ENCODE measurements at places on chromosomes 5 and 9. TPM values are rescaled to one million over a fixed set of nuclear protein-coding genes. Genes with fewer than 3 reads are reported as not detected.

Gene COL5A1
- 82.7 TPM for total RNA-seq

Gene SPATA31A3
- total RNA-seq, result not detected

Gene REEP2
- 7.7 TPM for total RNA-seq

Gene OR1Q1
- not detected for total RNA-seq

Gene CTNND2
- 2.5 TPM for total RNA-seq

Gene GRXCR2
- not detected for total RNA-seq

Gene TEX48
- not detected for total RNA-seq

Gene SLC45A2
- total RNA-seq, result not detected

Gene SUSD3
- 3.6 TPM for total RNA-seq

Gene EPB41L4B
- 2.5 TPM for total RNA-seq

Gene IFNA2
- total RNA-seq, result not detected

Gene ACER2
- 4.3 TPM for total RNA-seq

Gene EQTN
- not detected for total RNA-seq

Gene C9orf50
- total RNA-seq, result 1.2 TPM

Gene S1PR3
- total RNA-seq, result 10.4 TPM

Gene PGM5
- 547 TPM for total RNA-seq

Gene TMC1
- 1.5 TPM for total RNA-seq

Gene FGD3
- total RNA-seq, result 2.5 TPM

Gene TAF1L
- total RNA-seq, result not detected

Gene NEUROG1
- not detected for total RNA-seq

Gene NR2F1-AS1
- 6.7 TPM for total RNA-seq

Gene IL7R
- total RNA-seq, result 2.1 TPM

Gene PTTG1
- total RNA-seq, result 11.9 TPM

Gene DNAJC21
- total RNA-seq, result 42.5 TPM

Gene FBP1
- 8.2 TPM for total RNA-seq

Gene ENTREP1
- 3.6 TPM for total RNA-seq

Gene ANKRD18B
- total RNA-seq, result not detected

Gene LCN9
- total RNA-seq, result not detected

Gene OMD
- 23.9 TPM for total RNA-seq

Gene BHMT2
- total RNA-seq, result 12.1 TPM

Data from sigmoid colon (tissue), 7 donors.